ENCODE measurements at places on chromosomes 2 and 18. TPM values are rescaled to one million over a fixed set of nuclear protein-coding genes. Genes with fewer than 3 reads are reported as not detected.

GPR75 gene
- 1.1 TPM for total RNA-seq

ARHGAP15 gene
- 5.9 TPM for total RNA-seq

DNA sequence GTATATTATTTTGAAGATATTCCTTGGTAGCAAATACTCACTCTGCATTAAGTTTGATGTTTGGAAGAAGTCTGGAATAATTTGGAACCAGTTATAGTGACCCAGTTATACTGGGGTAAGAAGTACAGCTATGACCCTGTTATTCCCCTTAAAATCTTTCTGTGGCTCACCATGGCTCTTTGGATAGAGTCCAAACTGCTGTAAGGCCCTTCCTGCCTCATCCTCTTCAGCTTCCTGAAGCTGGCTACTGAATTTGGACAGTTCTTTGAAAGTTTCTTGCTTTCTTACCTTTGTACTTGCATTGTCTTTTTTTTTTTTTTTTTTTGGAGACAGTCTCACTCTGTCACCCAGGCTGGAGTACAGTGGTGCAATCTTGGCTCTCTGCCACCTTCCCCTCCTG lies 85.6 kb downstream of the ABI2 start:
- no peak for DNase-seq

GRCh38 chr2:177577075-177577474 lies 184.5 kb downstream of the AGPS start:
- DNase-seq, result no peak

GRCh38 chr2:29226375-29226774 lies 111.2 kb downstream of the CLIP4 start:
- DNase-seq, result no peak

DNA sequence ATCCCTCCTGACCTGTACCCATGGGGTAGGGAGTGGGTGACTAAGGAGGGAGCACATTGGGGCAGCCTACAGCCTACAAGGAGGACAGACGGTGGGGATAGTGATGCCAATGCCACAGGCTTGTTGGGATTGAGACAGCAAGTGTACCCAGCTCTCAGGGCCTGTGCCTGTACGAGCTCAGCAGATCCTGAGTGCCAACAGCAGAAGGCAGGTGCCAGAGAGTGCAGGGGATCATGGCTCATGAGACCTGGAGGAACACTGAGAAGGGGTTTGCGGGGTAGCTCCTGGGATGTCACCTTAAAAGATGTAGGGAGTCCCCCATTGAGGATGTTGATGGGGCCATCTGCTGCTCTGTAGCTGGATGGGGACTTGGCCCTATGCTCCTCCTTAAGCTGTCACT lies 10.3 kb upstream of the SNED1 start:
- no peak for DNase-seq

- no peak for DNase-seq
Measured at GRCh38 chr2:216202626-216203250, 93.6 kb downstream of the XRCC5 start.

Measured in neural progenitor cell (in vitro differentiated cells).